T-cell (primary cell): ENCODE measurements at places on chromosomes 13 and 19.

- H3K27ac ChIP-seq: no peak overlapping the region
- no peaks in the 10 kb centered on the region for H3K27me3 ChIP-seq
- no peak for DNase-seq
- H3K36me3 ChIP-seq: no peaks in the 10 kb centered on the region
These were observed 27.3 kb downstream of the MYO16 start for GRCh38 chr13:108656742-108657141.

GRCh38 chr19:17379221-17379631 lies 2.1 kb upstream of the PLVAP start:
- H3K36me3 ChIP-seq: no peaks in the 10 kb centered on the region
- no peaks in the 10 kb centered on the region for H3K4me1 ChIP-seq
- H3K4me3 ChIP-seq: no peak overlapping the region
- no peak for DNase-seq
- no peak overlapping the region for H3K27ac ChIP-seq
- H3K27me3 ChIP-seq: peaks cover 24% of the 10 kb centered on the region

DNA sequence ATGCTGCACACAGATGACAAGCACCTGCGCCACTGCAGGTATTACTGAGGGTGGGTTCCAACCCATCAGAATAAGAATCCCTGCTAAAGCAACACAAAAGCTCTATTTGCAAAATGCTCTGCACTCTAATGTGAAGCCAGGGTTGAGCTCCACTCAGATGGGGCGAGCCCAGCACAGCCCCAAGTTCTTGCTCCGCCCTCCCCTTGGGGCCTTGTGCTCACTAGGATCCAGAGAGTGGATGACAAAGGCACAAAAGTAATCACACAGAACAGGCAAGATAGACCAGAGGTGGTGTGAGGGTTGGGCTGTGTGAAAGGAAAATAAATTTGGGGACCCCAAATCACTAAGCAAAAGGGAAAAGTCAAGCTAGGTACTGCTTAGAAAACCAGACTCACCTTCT lies 8.2 kb upstream of the ZNF611 start:
- H3K27ac ChIP-seq: no peak overlapping the region
- H3K4me3 ChIP-seq: no peak overlapping the region
- peaks cover 7% of the 10 kb centered on the region for H3K4me1 ChIP-seq
- H3K27me3 ChIP-seq: no peaks in the 10 kb centered on the region
- no peak for DNase-seq

DNA sequence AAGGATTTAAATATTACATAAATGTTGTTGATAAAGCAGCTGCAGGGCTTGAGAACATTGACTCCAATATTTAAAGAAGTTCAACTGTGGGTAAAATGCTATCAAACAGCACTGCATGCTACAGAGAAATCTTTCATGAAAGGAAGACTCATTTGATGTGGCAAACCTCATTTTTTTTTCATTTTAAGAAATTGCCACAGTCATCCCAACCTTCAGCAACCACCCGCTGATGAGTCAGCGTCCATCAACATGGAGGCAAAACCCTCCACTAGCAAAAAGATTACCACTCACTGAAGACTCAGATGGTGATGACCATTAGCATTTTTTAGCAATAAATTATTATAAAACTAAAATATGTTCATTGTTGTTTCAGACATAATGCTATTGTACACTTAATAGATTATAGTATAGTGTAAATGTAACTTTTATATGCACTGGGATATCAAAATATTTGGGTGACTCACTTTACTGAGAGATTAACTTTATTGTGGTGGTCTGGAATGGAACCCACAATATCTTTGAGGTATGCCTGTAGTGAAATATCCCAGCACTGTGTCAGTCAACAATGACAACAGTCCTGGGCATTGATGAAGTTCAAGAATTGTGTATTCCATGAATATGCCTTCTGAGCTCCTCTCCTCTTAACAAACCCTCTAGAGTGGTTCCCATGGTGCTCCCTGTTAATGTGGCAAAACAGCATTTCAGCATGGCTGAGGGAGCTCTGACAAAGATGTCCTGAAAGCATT lies 52.4 kb upstream of the SOX21 start:
- H3K27ac ChIP-seq: no peak overlapping the region
- H3K36me3 ChIP-seq: no peaks in the 10 kb centered on the region
- no peaks in the 10 kb centered on the region for H3K27me3 ChIP-seq
- no peak for DNase-seq

- H3K36me3 ChIP-seq: no peaks in the 10 kb centered on the region
- H3K27me3 ChIP-seq: peaks cover 2% of the 10 kb centered on the region
- H3K4me1 ChIP-seq: peaks cover 9% of the 10 kb centered on the region
These were observed 15.3 kb downstream of the LGALS16 start for GRCh38 chr19:39670998-39671397.

GRCh38 chr13:51623473-51623872 lies 39.2 kb downstream of the WDFY2 start:
- H3K36me3 ChIP-seq: no peaks in the 10 kb centered on the region
- no peak for DNase-seq
- H3K4me3 ChIP-seq: no peak overlapping the region
- H3K27ac ChIP-seq: no peak overlapping the region
- H3K4me1 ChIP-seq: peaks cover 4% of the 10 kb centered on the region
- no peaks in the 10 kb centered on the region for H3K27me3 ChIP-seq

GRCh38 chr13:100537951-100538462 lies 50.6 kb downstream of the GGACT start:
- H3K4me1 ChIP-seq: peaks cover 20% of the 10 kb centered on the region
- DNase-seq: no peak
- H3K4me3 ChIP-seq: no peak overlapping the region
- no peaks in the 10 kb centered on the region for H3K36me3 ChIP-seq

DNA sequence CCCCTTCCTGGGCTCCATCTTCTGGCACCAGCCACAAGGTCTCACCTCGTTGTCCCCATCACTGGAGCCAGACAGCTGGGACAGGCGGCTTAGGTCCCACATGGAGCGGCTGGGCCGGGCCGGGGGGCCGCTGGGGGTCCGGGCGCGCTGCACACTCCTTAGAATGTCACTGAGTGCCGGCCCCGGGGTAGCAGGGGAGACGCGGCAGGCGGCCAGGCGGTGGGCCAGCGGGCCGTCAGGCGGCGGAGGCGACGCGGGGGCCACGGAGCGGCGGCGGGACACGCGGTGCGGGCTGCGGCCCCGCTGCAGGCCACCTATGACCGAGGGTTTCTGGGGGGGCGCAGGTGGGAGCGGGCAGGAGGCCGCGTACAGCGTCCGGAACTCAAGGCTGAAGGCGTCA lies 3.1 kb upstream of the SPACA4 start:
- H3K4me3 ChIP-seq: no peak overlapping the region
- no peak for DNase-seq
- no peaks in the 10 kb centered on the region for H3K36me3 ChIP-seq
- peaks cover 2% of the 10 kb centered on the region for H3K4me1 ChIP-seq

DNA sequence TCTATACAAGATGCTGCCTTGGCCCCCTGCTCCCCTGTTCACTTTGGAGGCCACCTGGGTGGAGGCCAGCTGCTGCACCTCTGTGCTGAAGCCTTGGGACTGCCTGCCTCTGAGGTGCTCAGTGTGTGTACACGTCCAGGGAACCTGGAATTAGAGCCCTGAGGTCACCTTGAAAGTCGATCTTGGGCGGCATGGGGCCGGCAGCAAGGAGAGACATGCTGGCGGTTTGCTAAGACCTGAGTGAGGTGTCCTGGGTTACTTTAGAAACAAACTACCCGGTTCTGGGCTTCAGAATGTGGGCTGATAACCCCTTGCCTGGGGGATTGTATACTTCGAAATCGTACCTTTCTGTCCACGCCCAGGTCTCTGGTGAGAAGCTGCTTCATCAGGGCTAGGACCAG lies 25.5 kb downstream of the TSSK6 start:
- peak overlapping the region; percentile 0 for H3K4me3 ChIP-seq
- DNase-seq: no peak
- H3K36me3 ChIP-seq: peaks cover 10% of the 10 kb centered on the region
- no peaks in the 10 kb centered on the region for H3K27me3 ChIP-seq

DNA sequence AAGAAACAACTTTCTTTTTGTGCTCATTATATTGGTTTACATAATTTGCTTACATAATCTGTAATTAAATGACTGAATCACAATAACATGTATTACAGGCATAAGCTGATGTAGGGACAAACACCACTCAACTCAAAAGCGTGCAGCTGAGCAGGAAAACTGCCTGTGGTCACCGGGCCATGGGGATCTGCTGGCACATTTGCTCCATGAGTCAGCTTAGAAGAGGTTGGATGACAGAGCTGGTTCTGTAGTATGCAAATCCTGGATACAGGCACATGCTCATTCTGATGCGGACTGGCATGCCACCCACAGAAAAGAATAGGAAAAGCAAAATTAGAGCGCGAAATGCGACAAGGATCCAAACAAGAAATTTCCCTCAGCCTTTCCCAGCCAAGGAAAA lies 128.6 kb downstream of the USP12 start:
- H3K4me1 ChIP-seq: peaks cover 13% of the 10 kb centered on the region
- H3K36me3 ChIP-seq: no peaks in the 10 kb centered on the region
- no peak overlapping the region for H3K27ac ChIP-seq
- no peaks in the 10 kb centered on the region for H3K27me3 ChIP-seq
- DNase-seq: no peak

- no peaks in the 10 kb centered on the region for H3K36me3 ChIP-seq
- DNase-seq: no peak
These were observed 4.3 kb upstream of the RLN3 start for GRCh38 chr19:14023404-14024235.

DNA sequence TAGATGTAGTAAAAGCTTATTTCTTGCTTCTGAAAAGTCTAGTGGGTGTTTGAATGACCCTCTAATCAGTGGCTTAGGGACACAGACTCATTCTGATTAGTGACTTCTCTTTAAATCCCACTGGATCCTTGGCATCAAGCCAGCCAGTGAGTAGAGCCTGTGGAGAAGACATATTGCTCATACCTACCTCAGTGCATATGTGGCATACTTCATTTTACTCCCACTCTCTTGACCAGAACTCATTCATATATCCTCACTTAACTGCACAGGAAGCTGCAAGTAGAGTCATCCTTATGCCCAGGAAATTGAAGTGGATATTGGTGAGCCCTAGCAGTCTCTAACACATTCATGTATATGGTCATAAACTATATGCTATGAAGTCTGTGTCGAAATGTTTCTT lies 148.3 kb downstream of the PDS5B start:
- H3K4me3 ChIP-seq: no peak overlapping the region
- no peaks in the 10 kb centered on the region for H3K36me3 ChIP-seq
- no peak for DNase-seq
- H3K27ac ChIP-seq: no peak overlapping the region
- no peaks in the 10 kb centered on the region for H3K4me1 ChIP-seq

DNA sequence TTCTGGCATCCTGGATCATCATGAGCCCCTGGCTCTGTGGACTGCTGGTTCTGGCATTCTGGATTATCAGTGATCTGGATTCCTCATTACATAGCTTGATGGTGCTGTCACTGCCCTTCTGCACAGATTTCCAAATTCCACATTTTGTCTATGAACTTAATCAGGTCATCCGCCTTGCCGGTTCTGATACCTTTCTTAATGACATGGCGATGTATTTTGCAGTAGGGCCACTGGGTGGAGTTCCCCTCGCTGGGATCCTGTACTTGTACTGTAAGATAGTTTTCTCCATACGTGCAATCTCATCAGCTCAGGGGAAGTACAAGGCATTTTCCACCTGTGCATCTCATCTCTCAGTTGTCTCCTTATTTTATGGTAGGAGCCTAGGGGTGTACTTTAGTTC lies 24.4 kb upstream of the OR7C2 start:
- no peaks in the 10 kb centered on the region for H3K36me3 ChIP-seq
- no peak overlapping the region for H3K27ac ChIP-seq
- H3K27me3 ChIP-seq: no peaks in the 10 kb centered on the region
- no peaks in the 10 kb centered on the region for H3K4me1 ChIP-seq

GRCh38 chr13:35916146-35916545 lies 215.0 kb downstream of the DCLK1 start:
- H3K4me3 ChIP-seq: no peak overlapping the region
- no peak for DNase-seq
- no peaks in the 10 kb centered on the region for H3K36me3 ChIP-seq
- no peaks in the 10 kb centered on the region for H3K4me1 ChIP-seq
- no peaks in the 10 kb centered on the region for H3K27me3 ChIP-seq
- no peak overlapping the region for H3K27ac ChIP-seq

GRCh38 chr13:20873348-20873747 lies 29.2 kb downstream of the XPO4 start:
- H3K36me3 ChIP-seq: no peaks in the 10 kb centered on the region
- no peaks in the 10 kb centered on the region for H3K27me3 ChIP-seq
- H3K4me1 ChIP-seq: no peaks in the 10 kb centered on the region
- no peak overlapping the region for H3K4me3 ChIP-seq
- no peak for DNase-seq

- H3K27me3 ChIP-seq: no peaks in the 10 kb centered on the region
- no peak overlapping the region for H3K4me3 ChIP-seq
These were observed 121.8 kb upstream of the OBI1 start for GRCh38 chr13:78780708-78781107.

GRCh38 chr13:113926951-113927660 lies 46.8 kb downstream of the C13orf46 start:
- no peak overlapping the region for H3K4me3 ChIP-seq
- no peaks in the 10 kb centered on the region for H3K4me1 ChIP-seq
- no peaks in the 10 kb centered on the region for H3K27me3 ChIP-seq
- DNase-seq: no peak
- H3K36me3 ChIP-seq: no peaks in the 10 kb centered on the region
- no peak overlapping the region for H3K27ac ChIP-seq

DNA sequence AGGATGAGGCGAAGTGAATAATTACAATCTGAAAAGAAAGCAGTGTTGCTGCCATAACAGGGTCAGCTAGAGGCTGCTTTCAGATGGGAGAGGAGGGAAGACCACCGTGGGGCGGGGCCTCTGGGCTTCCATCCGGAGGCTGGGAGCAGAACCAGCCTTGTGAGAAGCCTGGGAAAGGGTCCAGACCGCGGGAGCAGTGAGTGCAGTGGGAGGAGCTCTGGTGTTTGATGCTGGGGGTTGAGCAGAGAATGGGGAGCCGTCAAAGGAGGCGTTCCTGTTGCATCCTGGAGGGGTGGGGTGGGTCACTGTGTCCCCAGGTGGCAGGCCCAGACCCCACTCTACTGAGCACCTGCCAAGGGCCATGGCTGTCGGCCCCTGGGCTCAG lies 18.1 kb downstream of the NKPD1 start:
- no peaks in the 10 kb centered on the region for H3K4me1 ChIP-seq
- H3K4me3 ChIP-seq: no peak overlapping the region
- no peaks in the 10 kb centered on the region for H3K27me3 ChIP-seq
- DNase-seq: no peak

GRCh38 chr13:33158271-33158670 lies 127.3 kb downstream of the STARD13 start:
- H3K27ac ChIP-seq: no peak overlapping the region
- DNase-seq: no peak
- H3K4me1 ChIP-seq: no peaks in the 10 kb centered on the region
- no peak overlapping the region for H3K4me3 ChIP-seq
- H3K27me3 ChIP-seq: no peaks in the 10 kb centered on the region
- no peaks in the 10 kb centered on the region for H3K36me3 ChIP-seq
